ENCODE measurements at places on chromosomes 12 and 14. TPM values are rescaled to one million over a fixed set of nuclear protein-coding genes. Genes with fewer than 3 reads are reported as not detected.

The ASCL1 gene
- 21.1 TPM for total RNA-seq

The GPD1 gene
- 14.2 TPM for total RNA-seq

The AKAP6 gene
- total RNA-seq = 158 TPM

The NRXN3 gene
- 35.6 TPM for total RNA-seq

The COX8C gene
- not detected for total RNA-seq

The STON2 gene
- 38.8 TPM for total RNA-seq

The SOAT2 gene
- total RNA-seq = not detected

The SERPINA9 gene
- total RNA-seq = not detected

The TCL1B gene
- not detected for total RNA-seq

The CRIP1 gene
- total RNA-seq = 0.94 TPM

The RIPK3 gene
- 0.47 TPM for total RNA-seq

Measured in occipital lobe (tissue), 3 donors.